NCI-H460 (cell line): ENCODE measurements at places on chromosomes 16 and 17.

- DNase-seq = no peak
These were observed 129.3 kb upstream of the TMEM97 start for GRCh38 chr17:28189667-28190066.

- no peak for DNase-seq
These were observed 306.2 kb downstream of the CEP112 start for GRCh38 chr17:65885541-65886312.

- no peak for DNase-seq
These were observed 43.4 kb downstream of the MEAK7 start for GRCh38 chr16:84461029-84461412.

DNA sequence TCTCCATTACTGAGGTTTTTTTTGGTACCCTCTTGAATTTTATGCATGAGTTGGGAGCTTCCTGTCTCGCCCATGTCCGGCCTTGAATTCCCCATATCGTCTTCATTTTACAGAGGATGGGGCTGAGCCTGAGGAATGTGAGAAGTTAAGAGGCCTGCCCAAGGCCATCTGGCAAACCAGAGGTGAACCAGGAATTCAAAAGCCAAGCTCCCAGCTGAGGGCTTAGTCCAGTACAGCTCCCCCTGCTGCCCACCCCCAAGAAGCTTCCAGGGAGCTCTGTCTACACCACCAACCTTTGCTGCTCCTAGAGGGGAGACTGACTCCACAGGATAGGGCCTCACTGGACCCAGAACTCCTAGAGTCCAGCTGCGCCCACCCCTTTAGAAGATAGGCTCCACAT is 20.7 kb upstream of the C16orf78 start:
- peak; percentile 8 for DNase-seq
